Stimulated activated CD4-positive, alpha-beta T cell treated with anti-CD3 and anti-CD28 coated beads, Interleukin-15, amount 100 ng/mL, for 1 hour (primary cell): ENCODE measurements at places on chromosomes 4 and X.

- DNase-seq, result no peak
Observed at GRCh38 chrX:111262086-111262485, 8.2 kb downstream of the CAPN6 start.

- no peak for DNase-seq
Observed at GRCh38 chr4:73193155-73193554, 65.4 kb downstream of the ANKRD17 start.

GRCh38 chr4:146592019-146592418 is 46.7 kb upstream of the POU4F2 start:
- DNase-seq, result no peak

DNA sequence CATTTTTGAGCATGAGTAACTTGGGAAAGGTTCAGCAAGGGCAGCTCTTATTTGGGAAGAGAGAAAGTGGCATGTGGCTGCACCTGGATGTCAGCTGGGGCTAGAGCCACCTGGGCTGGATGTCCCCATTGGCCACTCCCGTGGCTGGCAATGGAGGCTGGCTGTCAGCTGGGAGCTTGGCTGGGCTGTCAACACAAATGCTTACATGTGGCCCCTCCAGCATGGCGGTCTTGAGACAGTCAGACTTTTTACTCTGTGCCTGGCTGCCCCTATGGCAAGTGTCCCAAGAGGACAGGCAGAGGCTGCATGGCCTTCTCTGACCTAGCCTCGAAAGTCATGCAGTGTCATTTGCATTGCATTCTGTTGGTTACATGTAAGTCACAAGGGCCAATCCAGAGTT is 99.6 kb downstream of the FAM53A start:
- no peak for DNase-seq

- DNase-seq, result no peak
Observed at GRCh38 chrX:38960137-38960536, 158.9 kb downstream of the MID1IP1 start.

DNA sequence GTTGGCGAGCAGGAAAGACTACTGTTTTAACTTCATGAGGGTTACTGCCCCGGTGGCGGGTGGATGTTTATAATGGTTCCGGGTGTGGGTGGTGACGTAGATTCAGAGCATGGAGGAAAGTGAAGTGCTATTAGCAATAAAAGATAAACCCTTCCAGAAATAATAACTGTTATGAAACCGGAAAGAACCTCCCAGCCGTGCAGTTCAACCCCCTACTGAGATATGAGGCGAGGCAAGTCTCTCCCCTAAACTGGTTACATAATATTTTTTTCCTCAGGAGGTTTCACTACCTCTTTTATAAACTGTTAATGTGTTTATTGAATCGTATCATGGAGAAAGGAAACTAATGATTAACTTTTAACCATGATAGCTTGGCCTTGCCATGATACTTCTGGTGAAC is 33.9 kb upstream of the STIM2 start:
- DNase-seq, result no peak

DNA sequence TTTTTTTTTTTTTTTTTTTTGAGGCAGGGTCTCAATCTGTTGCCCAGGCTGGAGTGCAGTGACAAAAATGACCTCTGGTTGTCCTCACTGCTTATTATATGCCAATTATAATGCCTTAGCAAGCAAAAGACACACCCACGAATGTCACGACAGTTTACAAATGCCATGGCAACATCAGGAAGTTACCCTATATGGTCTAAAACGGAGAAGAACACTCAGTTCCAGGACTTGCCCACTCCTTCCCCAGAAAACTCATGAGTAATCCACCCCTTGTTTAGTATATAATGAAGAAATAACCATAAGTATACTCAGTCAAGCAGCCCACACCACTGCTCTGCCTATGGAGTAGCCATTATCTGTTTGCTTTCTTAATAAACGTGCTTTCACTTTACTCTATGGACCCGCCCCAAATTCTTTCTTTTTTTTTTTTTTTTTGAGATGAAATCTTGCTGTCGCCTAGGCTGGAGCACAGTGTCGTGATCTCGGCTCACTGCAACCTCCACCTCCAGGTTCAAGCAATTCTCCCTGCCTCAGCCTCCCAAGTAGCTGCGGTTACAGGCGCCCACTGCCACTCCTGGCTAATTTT is 106.2 kb downstream of the SMIM20 start:
- no peak for DNase-seq

DNA sequence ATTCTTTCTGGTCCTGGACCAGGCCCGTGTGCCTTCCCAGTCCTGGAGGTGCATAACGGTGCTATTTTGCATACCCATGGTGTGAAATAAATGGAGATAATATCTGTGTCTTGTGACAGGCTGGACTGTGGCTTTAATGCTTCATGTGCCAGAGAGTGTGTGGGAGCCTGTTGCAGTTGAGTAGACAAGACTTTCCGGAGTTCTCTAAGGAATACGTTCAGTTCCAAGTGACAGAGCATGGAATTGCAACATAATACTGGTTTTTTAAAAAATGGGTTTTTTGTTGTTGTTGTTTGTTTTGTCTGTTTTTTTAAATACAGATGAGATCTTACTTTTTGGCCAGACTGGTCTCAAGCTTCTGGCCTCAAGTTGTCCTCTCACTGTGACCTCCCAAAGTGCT is 74.0 kb downstream of the HPRT1 start:
- DNase-seq, result no peak

DNA sequence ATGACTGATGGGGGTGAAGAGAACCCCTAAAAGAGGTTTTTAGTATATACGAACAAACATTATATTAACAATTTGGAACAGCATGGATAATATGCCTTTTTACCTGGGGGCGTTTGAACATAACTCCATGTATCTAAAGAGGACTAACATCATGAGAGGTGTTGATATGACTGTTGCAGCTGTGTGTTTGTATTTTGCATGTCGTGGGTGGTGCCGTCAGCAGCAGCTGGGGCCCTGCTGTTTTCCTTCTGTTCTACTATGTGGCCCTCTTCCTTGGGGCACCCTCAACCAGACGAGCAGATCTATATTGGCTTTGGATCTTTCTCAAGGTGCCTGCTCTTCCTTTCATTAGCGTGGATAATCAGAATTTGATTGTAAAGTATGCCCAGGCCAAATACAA is 11.2 kb downstream of the GBA3 start:
- DNase-seq, result no peak

GRCh38 chrX:71941776-71942175 is 31.1 kb downstream of the NHSL2 start:
- no peak for DNase-seq

GRCh38 chr4:26854701-26855100 is 5.9 kb upstream of the STIM2 start:
- no peak for DNase-seq

DNA sequence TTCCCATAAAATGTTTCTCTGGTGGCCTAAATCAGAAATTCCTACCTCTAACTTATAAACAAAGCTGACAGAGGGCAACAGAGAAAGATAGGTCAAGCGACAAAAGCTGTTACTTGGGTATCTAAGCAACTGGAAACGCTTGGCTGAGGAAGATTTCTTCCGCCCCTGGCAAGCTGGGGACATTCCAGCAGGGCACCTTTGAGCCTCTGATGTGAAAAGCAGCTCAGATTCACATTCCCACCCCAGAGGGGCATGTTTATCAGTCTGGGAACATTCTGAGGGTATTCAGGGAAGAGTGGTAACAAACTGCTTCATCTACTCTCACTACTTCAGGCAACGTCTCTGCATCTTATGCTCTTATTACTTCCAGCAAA is 3.5 kb upstream of the CDS1 start:
- no peak for DNase-seq

- DNase-seq, result no peak
Observed at GRCh38 chrX:139094671-139095592, 383.4 kb upstream of the FGF13 start.

- DNase-seq, result no peak
Observed at GRCh38 chrX:71604796-71605568, 13.3 kb downstream of the CXCR3 start.

GRCh38 chr4:122855353-122855890 is 28.8 kb downstream of the FGF2 start:
- no peak for DNase-seq

- no peak for DNase-seq
Observed at GRCh38 chr4:69601065-69601464, 38.4 kb downstream of the UGT2A2 start.

GRCh38 chr4:142034101-142034500 is 397.7 kb downstream of the IL15 start:
- DNase-seq, result no peak

GRCh38 chr4:79597266-79597665 is 189.2 kb upstream of the GK2 start:
- DNase-seq, result no peak
